GM23338 (cell line): ENCODE measurements at places on chromosomes 6 and 20. TPM values are rescaled to one million over a fixed set of nuclear protein-coding genes. Genes with fewer than 3 reads are reported as not detected.

DNA sequence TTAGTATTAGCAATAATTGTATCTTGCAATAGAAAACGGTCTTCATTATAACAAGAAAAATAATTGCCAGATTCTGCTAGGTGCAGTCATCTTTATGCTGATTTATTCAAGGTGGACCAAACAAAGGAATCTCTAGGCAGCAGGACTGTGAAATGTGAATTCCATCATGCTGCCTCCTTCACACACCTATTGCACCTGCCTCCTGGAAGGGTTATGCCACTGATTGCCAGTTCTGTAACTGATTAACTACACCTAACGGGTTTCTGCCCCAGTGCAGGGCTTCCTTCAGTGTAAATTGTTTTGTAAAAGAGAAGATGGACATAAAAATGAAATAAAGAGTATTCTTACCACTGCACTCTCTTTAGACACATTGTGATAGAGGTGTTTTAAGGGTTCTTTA is 96.1 kb downstream of the FOXO3 start:
- H3K27me3 ChIP-seq, result no peaks in the 10 kb centered on the region
- H3K27ac ChIP-seq, result no peak overlapping the region
- H3K36me3 ChIP-seq, result no peaks in the 10 kb centered on the region
- no peak overlapping the region for H3K4me3 ChIP-seq

GRCh38 chr6:147782302-147782701 is 273.8 kb downstream of the SAMD5 start:
- no peak for DNase-seq
- H3K36me3 ChIP-seq, result no peaks in the 10 kb centered on the region
- H3K27ac ChIP-seq, result no peak overlapping the region

DNA sequence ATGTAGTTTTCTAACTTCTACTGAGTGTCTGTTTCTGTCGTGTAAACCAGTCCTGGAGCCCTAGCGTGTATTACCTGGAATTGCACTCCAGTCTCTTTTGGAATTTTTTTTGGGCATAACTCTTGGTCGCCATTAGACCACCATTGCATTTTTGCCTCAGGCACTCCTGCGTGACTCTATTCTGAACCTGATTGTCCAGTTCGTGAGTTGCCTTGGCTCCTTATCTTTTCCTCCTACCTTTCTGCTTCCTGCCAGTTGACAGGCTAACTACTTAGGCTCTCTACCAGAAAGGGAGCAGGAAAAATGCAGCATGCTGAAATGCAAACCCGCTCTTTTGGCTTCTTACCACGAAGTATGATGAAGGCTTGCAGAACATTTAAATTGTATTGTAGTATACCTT is 490.9 kb upstream of the SOX4 start:
- H3K36me3 ChIP-seq, result no peaks in the 10 kb centered on the region
- H3K27ac ChIP-seq, result no peak overlapping the region
- DNase-seq, result no peak
- no peak overlapping the region for H3K4me3 ChIP-seq
- H3K4me1 ChIP-seq, result peaks cover 28% of the 10 kb centered on the region
- H3K27me3 ChIP-seq, result no peaks in the 10 kb centered on the region

DNA sequence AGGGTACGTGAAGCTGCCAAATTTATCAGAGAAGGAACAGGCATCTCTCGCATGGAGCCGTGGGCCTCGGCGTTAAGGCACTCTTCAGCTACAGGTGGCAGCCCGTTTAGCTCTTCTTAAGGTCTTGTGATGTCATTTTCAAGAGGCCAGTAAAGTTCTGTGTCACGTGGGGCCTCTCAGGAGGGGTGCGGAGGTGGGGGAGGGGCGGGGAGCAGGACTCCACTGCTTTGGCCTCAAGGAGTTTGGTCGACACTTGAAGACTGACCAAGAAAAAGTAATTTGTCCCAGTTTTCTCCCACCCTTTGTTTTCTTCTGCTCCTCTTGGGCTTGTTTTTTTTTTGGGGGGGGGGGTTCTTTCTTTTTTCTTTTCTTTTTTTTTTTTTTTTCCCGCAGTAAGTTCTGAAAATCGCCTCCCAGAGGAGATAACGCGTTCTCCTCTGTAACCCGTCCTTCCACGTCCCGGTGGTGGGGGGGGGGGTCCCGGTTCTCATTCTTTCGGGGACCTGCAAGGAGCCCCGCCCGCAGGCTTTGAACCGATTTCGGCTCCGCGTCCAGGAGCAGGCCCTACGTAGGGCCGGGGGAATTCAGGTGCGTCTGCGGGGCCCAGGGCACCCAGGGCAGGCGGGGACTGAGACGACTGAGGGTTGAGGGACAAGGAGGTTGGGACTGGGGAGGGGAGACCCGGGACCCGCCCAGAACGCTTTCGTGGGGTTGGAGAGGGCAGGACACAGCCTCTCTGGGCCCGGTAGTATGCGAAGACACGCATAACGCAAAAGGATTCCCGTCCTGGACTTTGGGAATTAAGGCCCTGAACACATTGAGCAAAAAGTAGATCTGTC is 26.0 kb downstream of the GPX6 start:
- H3K36me3 ChIP-seq, result no peaks in the 10 kb centered on the region
- H3K27ac ChIP-seq, result peak overlapping the region; percentile 5
- peaks cover 17% of the 10 kb centered on the region for H3K27me3 ChIP-seq
- peak; percentile 97 for DNase-seq
- peaks cover 6% of the 10 kb centered on the region for H3K4me1 ChIP-seq
- peak overlapping the region; percentile 69 for H3K4me3 ChIP-seq

Gene BMP6
- total RNA-seq, result 2.8 and 3.1 TPM in 2 replicates

Gene ARG1
- total RNA-seq, result not detected in 2 replicates

Gene KAT14
- total RNA-seq, result 24.6 and 25.0 TPM in 2 replicates
